ENCODE measurements at places on chromosomes 13 and 19.

GRCh38 chr19:51439021-51439465 lies 19.2 kb downstream of the SIGLEC8 start:
- no peak for DNase-seq

- no peak for DNase-seq
Observed at GRCh38 chr13:39540929-39541605, 61.9 kb downstream of the LHFPL6 start.

GRCh38 chr13:26867451-26868091 lies 107.0 kb upstream of the GPR12 start:
- DNase-seq: no peak

GRCh38 chr13:98761126-98761985 lies 8.9 kb upstream of the SLC15A1 start:
- no peak for DNase-seq

DNA sequence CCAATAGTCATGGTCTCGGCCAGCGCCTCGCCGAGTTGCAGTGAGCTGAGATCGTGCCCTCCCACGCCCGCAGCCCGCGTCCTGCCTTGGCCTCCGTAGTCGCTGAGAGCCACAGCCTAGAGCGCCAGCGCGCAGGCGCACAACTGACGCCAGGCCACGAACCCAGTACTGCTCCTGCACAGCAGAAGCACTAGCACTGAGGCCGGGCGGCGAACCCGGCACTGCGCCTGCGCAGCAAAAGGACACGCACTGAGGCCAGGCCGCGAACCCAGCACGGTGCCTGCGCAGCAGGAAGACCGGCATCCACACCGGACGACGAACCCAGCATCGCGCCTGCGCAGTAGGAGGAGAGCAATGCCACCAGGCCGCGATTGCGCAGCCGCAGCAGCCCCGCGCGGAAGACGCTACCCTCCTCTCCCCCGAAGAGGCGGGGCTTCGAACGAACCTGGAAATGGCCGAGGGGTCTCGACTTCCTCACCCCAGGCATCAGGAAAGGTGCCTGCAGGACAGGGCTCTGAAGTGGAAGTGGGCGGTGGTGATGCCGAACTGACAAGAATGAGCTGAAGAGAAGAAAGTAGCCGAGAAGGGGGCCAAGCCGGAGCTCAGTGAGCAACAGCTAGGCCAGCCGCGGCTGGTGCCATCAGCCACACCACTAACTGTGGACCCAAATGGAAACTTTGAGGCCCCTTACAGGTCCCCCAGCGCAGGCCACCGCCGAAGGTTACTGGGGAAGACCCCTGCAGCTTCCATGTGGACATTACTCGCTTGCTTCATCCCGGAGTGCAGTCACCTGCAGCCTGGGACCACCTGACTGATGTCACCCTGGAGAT lies 7.5 kb downstream of the F10 start:
- no peak for DNase-seq

- no peak for DNase-seq
Observed at GRCh38 chr19:56403261-56403660, 871 bp upstream of the ZNF583 start.

DNA sequence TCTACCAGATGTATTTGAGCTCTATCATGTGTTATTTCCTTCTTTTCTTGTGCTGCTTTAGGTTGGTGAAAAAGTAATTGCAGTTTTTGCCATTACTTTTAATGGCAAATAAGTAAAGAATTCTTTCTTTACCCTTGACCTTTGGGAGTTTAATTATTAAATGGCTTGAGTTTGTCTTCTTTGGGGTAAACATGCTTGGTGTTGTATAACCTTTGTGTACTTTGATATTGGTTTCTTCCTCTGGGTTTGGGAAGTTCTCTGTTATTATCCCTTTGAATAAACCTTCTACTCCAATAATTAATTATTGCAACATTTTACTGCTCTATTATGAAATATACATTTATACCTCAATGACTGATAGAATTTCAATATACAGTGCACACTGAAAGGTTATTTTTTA lies 709.4 kb downstream of the PCDH17 start:
- no peak for DNase-seq

GRCh38 chr19:44810234-44811121 lies 1.6 kb downstream of the BCAM start:
- DNase-seq: no peak

GRCh38 chr19:35848486-35848885 lies 3.8 kb downstream of the NPHS1 start:
- DNase-seq: no peak

- DNase-seq: no peak
Observed at GRCh38 chr13:79466872-79467271, 14.1 kb upstream of the NDFIP2 start.

DNA sequence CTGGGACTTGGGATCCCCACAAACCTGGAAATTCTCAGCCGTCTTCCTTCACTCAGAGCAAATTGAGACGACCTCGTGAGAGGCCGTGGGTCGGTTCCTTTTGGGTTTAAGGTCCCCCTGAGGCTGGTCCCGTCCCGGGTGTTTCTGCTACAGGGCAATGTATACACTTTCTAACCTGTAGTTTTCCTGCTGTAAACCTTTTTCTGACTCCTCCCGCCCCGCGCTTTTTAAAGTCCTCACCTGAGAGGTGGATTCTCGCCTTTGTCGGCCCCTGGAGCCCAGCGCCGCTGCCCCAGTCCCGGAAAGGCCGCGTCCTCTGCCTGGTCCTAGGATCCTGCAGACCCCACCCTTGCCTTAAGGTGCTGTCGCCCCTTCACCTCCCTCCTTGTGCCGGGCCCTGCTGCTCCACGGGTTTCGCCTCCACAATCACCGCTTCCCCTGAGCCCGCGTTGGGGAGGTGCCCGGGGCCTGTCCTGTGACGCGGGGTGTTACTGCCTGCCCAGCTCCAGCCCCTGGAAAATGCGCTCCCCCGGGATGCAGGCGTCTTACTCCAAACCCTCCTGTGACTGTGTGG lies 391 bp downstream of the ZNF761 start:
- DNase-seq: no peak

DNA sequence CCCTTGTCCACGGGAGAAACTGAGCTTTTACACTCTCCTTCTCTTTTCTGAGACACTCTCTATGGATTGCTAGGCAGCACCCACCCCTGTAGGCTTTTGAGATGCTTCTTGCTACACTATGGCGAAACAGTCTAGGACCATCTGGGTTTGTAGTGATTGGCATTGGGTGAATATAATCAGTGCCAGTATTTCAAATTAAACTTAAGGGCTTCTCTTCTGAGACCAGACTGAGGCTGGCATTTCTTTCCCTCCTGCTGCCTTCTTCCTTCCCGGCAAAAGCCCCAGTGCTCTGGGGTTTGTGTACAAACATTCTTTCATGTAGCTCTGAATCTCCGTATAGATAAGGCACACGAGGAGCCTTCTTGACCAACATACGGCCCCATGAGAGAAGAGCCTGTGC lies 276.7 kb downstream of the SLC7A1 start:
- no peak for DNase-seq

GRCh38 chr19:30640252-30640965 lies 268.2 kb downstream of the ZNF536 start:
- no peak for DNase-seq

- no peak for DNase-seq
Observed at GRCh38 chr13:97757807-97758206, 195.7 kb upstream of the IPO5 start.

- no peak for DNase-seq
Observed at GRCh38 chr19:4816202-4816949, 15.1 kb downstream of the TICAM1 start.

Measured in COR-L47 (cell line).